ENCODE measurements at places on chromosomes 5 and 9.

GRCh38 chr5:11084111-11084510, 323.1 kb upstream of the DAP start:
- H3K36me3 ChIP-seq = no peaks in the 10 kb centered on the region
- no peak overlapping the region for H3K27ac ChIP-seq
- no peak for DNase-seq
- no peak overlapping the region for H3K4me3 ChIP-seq

DNA sequence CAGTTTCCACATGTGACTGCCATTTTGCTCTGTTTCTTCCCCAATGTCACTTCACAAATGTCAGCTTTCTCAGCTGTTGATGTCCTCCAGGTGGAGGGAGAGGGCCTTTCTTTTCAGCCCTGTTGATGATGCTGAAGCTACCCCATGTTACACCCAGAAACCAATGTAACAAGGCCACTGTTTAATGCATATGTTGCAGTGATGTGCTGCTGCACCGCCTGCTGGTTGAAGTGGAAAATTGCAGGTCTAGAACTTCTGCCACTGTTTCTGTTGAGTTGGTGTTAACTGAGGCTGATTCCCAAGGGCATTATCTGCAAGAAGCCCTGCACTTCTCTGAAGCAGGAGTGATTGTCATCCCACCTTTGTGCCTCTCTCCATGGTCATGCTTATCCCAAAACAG, 428.4 kb downstream of the KDM4C start:
- peak; percentile 64 for DNase-seq
- H3K36me3 ChIP-seq = no peaks in the 10 kb centered on the region
- no peak overlapping the region for H3K4me3 ChIP-seq
- H3K27me3 ChIP-seq = no peaks in the 10 kb centered on the region
- H3K27ac ChIP-seq = no peak overlapping the region

DNA sequence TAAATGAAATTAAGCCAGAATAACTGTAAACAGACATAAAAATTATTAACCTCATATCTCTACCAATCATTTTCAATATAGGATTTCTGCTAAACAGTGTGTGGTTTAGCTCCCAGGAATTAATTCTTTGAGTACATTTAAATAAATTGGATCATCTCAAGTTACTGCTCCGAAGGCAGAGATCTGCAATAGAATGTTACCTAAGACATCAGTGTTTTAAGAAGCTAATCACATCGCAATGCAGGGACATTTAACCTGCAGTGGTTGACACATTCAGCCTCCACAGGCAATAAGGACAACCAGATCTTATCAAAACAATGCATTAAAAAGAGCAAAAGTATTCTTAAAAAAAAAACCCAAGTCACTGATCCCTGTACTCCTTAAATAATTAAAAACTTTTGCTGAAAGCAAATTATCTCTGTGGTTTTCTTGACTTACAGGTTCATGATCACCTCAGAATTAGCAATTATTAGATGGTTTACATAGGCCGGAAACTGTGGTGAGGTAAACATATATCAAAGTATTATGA, 45.7 kb downstream of the PRDM6 start:
- DNase-seq = no peak
- no peak overlapping the region for H3K27ac ChIP-seq
- no peak overlapping the region for H3K4me3 ChIP-seq
- peaks cover 2% of the 10 kb centered on the region for H3K4me1 ChIP-seq
- no peaks in the 10 kb centered on the region for H3K36me3 ChIP-seq
- H3K27me3 ChIP-seq = no peaks in the 10 kb centered on the region

DNA sequence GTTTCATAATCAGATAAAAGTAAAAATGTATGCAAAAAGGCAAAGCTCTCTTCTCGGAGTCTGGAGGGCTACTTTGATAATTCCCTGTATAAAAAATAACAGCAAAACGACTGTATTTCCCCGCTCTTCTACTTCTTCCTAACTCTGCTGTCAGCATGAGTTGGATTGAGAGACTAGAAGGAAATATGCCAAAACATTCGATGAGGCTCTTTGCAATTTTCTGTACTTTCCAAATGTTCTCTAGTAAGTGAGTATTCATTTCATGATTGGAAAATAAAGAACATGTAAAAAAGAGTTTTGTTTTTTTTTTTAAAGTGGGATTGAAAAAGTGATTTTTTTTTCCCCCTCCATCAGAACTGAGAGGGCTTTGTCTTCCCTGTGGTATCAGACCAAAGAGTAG, 677.5 kb downstream of the ACTL7B start:
- H3K36me3 ChIP-seq = no peaks in the 10 kb centered on the region
- H3K27ac ChIP-seq = no peak overlapping the region
- no peak for DNase-seq
- no peaks in the 10 kb centered on the region for H3K27me3 ChIP-seq
- no peaks in the 10 kb centered on the region for H3K4me1 ChIP-seq

- H3K27me3 ChIP-seq = peaks cover 87% of the 10 kb centered on the region
- no peak overlapping the region for H3K27ac ChIP-seq
- peaks cover 24% of the 10 kb centered on the region for H3K4me1 ChIP-seq
- H3K4me3 ChIP-seq = peak overlapping the region; percentile 63
Measured at GRCh38 chr5:159053216-159053615, 46.5 kb downstream of the EBF1 start.

GRCh38 chr9:34633851-34634550, 3.6 kb downstream of the SIGMAR1 start:
- H3K27me3 ChIP-seq = peaks cover 52% of the 10 kb centered on the region
- H3K36me3 ChIP-seq = no peaks in the 10 kb centered on the region
- H3K27ac ChIP-seq = no peak overlapping the region
- no peak overlapping the region for H3K4me3 ChIP-seq
- H3K4me1 ChIP-seq = peaks cover 8% of the 10 kb centered on the region

GRCh38 chr5:86118542-86118941, 499.2 kb upstream of the COX7C start:
- no peak overlapping the region for H3K27ac ChIP-seq
- H3K27me3 ChIP-seq = no peaks in the 10 kb centered on the region
- no peaks in the 10 kb centered on the region for H3K4me1 ChIP-seq
- DNase-seq = peak; percentile 23
- H3K36me3 ChIP-seq = no peaks in the 10 kb centered on the region
- no peak overlapping the region for H3K4me3 ChIP-seq

DNA sequence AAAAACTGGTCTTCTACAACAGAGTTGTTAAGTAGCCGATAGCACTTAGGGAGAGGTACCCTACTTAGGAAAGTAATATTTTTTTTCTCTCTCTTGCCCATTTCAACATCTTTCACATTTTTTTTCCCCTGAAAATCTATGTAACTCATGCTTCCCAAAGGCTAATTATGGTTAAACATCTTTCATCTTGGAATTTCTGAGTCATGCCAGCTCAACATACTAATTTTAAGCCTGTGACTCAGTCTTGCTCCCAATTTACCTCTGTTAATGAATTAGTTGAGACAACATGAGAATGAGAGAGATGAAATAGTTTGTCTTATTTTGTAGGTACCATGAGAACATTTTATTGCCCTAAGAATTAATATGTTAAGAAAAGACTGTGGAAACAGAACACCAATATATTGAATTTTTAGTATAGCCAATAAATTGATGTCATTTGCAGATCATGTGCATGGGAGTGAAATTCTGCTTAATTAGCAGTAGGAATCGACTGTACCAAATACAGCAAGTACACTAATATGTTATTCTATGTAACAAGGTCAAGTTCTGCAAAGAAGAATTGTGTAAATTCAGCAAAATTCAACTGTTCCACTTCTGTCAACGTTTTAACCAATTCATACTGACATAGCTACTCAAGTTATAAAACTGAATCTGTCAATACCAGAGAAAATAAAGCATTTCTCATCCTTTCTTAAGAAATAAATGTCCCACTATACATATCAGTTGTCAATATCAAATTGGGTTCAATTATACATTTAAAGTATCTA, 550.0 kb downstream of the PTPRD start:
- H3K4me3 ChIP-seq = no peak overlapping the region
- no peak for DNase-seq
- no peak overlapping the region for H3K27ac ChIP-seq
- H3K4me1 ChIP-seq = peaks cover 14% of the 10 kb centered on the region
- no peaks in the 10 kb centered on the region for H3K36me3 ChIP-seq

GRCh38 chr9:14135421-14135820, 178.5 kb downstream of the NFIB start:
- no peak overlapping the region for H3K27ac ChIP-seq
- H3K4me1 ChIP-seq = no peaks in the 10 kb centered on the region
- no peaks in the 10 kb centered on the region for H3K36me3 ChIP-seq
- DNase-seq = no peak
- no peak overlapping the region for H3K4me3 ChIP-seq
- H3K27me3 ChIP-seq = no peaks in the 10 kb centered on the region

GRCh38 chr9:36051317-36051716, 14.6 kb downstream of the RECK start:
- no peak for DNase-seq
- H3K36me3 ChIP-seq = no peaks in the 10 kb centered on the region
- no peak overlapping the region for H3K27ac ChIP-seq
- no peaks in the 10 kb centered on the region for H3K27me3 ChIP-seq
- H3K4me3 ChIP-seq = no peak overlapping the region

DNA sequence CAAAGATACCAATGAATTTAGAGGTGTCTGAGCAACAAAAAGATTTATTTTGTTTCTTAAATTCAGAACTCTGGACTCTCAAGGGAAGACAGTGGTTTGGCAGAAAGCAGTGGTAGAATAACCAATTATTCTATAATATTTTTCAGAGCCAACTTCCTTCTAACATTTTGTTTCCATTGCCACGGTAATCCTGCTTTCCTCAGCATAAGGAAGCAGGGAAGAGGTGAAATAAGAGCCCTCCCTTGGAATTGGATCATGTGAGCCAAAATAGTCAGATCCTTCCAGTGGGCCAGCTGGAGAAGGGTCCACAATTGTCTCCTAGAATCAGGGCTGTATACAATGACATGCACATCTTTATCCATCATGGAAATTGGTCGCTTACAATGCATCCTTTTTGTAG, 130.0 kb upstream of the MAP1B start:
- no peaks in the 10 kb centered on the region for H3K36me3 ChIP-seq
- H3K27ac ChIP-seq = no peak overlapping the region
- H3K4me3 ChIP-seq = no peak overlapping the region
- no peaks in the 10 kb centered on the region for H3K27me3 ChIP-seq
- no peak for DNase-seq

Measured in GM23338 (cell line).